T-helper 9 cell (primary cell): ENCODE measurements at places on chromosomes 1 and 21.

- no peak for DNase-seq
Observed at GRCh38 chr21:42299324-42300044, 15.7 kb downstream of the TFF3 start.

GRCh38 chr21:44929799-44930542 lies 9.3 kb upstream of the ITGB2 start:
- no peak for DNase-seq

DNA sequence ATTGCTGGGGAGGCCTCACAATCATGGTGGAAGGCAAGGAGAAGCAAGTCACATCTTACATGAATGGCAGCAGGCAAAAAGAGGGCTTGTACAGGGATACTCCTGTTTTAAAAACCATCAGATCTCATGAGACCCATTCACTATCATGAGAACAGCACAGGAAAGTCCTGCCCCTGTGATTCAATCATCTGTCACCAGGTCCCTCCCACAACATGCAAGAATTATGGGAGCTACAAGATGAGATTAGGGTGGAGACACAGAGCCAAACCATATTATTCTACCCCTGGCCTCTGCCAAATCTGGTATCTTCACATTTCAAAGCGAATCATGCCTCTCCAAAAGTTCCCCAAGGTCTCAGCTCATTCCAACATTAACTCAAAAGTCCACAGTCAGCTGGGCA lies 11.1 kb upstream of the MIA3 start:
- DNase-seq, result no peak

DNA sequence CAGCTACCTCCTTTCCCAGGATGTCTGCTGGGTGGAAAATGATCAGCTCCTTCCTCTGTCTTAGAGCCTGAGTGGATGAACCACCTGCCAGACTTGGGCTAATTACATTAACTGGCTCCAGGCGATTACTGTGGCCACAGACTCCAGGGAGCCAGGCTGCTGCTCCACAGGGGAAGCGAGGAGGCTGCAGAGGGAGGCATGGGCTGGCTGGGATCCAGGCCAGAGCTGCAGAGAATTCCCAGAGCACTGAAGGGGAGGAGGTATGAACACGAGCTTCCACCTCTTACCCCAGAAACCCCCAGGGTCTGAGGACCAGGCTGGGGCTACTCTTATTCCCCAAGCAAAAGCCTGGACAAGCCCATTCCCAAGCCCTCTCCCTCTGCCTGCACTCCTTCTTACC lies 136.0 kb upstream of the KLHDC7A start:
- no peak for DNase-seq

DNA sequence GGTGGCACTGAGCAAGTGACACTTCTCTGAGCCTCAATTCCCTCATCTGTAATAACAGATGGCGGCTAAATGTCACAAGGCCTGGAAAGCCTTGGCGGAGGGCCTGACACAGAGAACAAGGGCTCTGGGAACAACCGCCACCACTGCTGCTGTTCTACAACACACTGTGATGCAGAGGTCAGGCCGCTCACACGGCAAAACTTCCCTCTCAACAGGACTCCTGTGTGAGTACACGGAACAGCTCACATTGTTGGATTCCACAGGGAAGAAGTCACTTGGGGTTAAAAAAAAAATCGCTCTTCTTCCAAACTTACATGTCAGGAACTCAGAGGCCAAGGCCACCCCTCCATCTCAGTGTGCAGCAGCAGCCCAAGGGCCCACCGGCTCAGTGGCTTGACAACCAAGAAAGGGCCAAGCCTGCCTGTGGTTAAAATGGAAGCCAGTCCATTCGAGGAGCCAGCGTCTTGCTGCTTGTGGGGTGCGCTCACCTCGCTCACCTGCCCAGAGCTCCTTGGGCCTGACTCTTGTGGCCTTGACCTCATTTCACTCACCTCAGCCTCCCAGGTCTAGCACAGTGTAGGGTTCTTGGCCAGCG lies 101.1 kb downstream of the RAVER2 start:
- DNase-seq, result no peak

DNA sequence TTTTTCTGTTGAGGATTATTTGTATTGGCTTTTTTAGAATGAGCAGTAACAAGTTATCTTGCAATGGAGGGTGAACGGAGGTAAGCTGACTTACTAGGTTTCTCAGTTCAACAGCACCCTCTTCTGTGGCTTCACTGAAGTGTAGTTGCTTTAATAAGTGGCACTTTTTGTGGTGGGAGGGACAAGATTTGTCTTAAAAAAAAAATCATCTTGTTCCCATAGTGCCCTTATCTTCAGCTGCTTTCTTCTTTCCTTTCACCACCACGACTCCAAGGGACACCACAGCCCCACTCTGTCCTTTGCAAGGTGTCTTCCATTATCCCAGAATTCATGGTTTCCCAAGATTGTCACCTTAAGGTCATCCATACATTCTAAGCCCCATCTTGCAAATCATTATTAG lies 92.9 kb downstream of the PIGK start:
- DNase-seq, result no peak

GRCh38 chr1:100107696-100108095 lies 25.0 kb downstream of the SASS6 start:
- DNase-seq, result no peak

DNA sequence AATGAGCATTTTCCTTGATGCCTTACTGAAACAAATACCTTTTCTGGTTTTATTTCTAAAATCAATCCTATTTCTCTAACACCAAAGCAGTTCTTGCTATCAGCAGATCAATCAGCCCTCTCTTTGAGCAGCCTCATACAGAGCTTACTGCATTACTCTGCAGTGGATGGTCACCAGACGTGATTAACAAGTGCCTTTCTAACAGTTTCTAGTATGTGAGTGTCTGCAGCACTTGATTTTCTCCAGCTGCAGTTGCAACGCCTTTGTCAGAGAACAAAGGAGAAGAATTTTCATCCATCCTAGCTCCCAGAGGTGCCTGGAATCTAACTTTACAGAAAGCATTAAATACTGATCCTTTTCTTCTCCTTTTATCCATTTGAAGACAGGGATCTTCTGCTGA lies 177.3 kb upstream of the SGIP1 start:
- DNase-seq, result no peak

- DNase-seq, result no peak
Observed at GRCh38 chr1:15350151-15350550, 59.5 kb upstream of the EFHD2 start.

DNA sequence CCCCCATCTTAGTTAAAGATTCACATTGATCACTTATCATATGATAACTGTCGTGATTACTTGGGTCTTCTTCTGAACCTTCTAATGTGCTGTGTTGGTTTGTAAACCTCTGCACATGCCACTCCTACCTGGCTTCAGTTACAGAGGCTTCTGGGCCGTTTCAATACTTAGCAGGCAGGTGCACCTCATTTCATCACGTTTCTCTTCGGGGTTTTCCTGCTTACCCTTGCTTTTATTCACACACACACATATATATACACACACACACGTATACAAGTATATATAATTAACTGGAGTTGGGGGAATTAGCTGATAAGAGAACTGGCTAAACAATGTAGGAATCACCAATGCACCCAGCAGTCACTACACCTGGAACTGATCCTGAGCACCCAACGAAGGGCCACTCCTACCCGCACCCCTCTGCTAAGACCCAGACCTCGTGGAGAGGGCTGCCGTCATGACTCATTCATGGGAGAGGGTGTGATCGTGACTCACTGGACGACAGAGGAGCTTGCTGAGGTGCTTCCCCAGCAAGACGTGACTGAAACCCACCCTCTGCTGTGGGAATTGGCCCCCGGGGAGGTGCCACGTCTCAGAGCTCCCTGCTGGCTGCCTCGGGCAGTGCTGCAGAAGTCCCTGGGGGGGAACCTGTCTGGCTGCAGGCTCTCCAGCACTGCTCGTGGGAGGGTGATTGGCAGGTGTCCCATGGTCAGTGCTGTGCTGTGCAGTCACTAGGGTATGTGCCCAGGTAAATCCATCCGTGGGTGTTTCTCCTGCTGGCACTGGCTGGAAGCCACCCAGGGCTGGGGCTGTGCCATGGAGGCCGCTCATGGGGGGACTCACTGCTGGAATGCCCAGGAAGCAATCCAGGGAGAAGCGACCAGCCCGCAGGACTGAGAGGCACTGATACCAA lies 166.6 kb downstream of the DYRK1A start:
- no peak for DNase-seq

- DNase-seq, result no peak
Observed at GRCh38 chr1:219563568-219563967, 49.3 kb downstream of the ZC3H11B start.

DNA sequence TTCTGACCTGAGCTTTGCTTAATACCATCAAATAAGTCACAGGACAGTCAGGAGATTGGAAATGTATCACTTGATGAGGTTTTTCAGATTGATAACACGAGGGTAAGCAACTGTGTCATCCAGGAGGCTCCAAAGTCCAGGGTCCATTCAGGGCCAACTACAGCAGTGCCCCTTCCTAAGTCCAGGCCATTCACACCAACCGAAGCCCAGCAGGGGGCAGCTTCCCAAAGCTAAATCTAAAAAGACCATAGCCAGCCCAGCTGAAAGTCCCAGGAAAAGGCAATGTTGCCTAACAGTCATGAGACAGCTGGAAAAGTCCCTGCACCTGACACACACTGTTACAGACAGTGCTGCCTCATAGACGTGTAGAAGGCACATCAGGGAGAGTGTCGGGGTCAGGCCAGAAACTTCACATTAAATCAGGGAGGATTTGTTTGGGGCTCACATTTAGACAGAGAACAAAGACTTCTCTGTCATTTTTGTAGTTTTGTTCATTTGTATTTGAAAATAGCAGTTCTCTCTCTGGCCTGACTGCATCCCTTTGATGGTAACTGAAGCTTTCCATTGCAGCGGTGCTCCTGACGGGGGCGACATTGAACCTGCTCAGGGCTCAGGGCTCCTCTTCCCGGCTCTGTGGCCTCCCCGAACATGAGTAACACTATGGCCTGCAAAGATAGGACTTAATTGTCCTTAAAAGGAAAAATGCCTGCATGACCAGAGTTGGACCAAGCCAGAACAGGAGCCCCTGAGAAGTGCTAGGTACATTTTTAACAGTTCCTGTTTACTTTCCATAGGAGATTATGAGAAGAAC lies 200.4 kb downstream of the NRIP1 start:
- no peak for DNase-seq

DNA sequence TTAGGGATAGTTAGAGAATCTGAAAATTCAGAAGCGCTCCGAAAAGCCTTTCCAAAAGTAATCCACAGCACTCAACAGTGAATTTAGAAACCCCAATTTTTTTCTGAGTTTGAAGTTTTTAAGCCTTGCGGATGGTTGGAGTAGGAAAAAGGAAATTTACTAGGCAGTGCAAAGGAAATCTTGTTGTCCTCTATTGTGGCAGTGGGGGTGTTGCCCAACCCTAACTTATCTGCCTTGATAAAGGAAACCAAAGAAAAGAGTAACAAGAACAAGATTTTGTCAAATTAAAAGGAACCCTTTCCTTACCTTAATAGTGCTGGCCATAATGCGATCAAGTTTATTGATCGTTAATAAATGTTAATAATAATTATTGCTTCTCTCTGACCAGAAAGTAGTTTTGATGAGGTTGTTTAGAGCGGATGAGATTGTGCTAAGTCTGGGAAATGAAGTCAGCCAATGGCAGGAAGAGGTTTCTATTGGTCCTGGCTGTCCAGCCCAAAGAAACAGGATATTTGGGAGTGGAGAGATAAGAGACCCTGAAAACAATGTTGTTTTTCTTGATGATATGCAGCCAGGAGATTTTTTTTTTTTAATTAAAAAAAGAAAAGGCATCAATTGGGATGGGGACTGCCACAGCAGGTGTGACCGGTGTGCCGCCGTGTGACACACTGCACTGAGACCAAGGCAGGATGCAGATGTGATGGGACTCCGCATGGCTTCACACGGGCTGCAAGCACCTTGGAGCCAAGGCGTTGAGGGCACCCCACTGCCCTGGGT lies at the start of gene ERG:
Gene ERG (minus strand): TSS at position 421 of the 777 bp plus-strand sequence. CDS start 97 bp downstream, at position 324.
- no peak for DNase-seq

DNA sequence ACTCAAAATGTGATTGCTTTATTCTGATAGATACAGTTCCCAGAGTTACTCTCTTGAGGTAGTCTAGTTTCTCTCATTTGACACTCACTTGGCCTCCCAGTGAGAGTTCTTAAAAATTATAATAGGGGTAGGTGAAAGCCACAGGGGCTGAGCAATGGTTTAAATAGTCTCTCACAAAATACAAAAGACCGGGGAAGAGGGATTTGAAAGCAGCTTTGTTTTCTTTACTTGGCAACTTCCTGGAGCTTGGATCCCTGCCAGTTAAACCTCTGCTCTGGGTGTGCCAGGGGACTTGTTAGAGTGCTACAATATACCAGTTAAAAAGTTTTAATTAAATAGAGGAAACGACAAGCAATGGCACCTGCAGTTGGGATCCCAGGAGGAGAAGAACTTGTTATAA lies 31.7 kb downstream of the OR13G1 start:
- DNase-seq, result no peak

- no peak for DNase-seq
Observed at GRCh38 chr1:121522061-121522759, 337.4 kb downstream of the SRGAP2C start.

DNA sequence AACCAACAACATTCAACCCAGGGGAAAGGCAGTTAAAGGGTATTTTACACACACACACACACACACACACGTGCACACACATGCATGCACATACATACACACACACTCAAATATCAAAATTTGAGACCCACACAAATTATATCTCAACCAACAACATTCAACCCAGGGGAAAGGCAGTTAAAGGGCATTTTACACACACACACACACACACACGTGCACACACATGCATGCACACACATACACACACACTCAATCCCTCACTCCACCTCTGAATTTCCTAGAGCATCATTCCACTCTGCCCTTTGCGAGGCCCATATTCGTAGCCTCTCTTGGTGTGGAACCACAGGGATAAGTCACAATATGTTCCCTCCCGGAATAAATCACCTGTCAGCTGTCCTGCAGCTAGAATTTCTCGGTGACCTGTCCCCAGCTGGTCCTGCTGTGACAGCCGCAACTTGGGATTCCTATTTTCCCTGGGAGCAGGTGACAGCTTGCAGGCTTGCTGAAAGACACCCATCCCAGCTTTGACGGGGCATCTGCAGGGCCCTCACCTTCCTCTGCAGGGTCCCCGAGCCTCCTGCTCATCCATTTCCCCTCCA lies 122.7 kb downstream of the PSMG1 start:
- no peak for DNase-seq

GRCh38 chr1:48644190-48644900 lies 132.3 kb downstream of the BEND5 start:
- DNase-seq, result no peak

DNA sequence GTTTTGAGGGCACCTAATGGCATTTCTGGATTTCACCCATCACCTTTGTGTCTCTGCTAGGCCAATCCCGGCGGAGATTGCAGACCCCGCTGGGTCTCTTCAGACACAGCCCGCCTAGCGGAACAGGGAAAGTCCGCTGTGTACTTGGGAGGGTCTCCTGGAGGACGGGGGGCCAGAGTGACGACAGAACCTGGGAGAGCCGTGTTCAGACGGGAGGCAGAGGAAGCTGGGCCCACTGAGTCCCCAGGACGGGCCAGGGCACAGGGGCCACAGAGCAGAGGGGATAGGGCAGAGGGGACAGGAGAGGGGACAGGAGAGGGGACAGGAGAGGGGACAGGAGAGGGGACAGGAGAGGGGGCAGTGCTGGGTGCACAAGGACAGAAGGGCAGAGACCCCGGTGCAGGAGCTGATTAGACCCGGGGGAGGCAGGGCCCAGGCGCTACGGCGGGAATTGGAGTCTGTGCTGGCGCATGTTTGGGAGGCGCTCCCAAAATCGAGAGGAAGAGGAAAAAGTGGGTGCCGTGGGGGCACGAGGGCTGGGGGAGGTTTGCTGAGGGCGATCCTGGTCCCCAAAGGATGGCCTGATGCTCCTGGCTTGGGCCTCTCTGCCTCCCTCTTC lies 12.7 kb downstream of the TRPM2 start:
- DNase-seq, result no peak

GRCh38 chr1:61782771-61783170 lies 40.5 kb downstream of the PATJ start:
- peak; percentile 50 for DNase-seq

GRCh38 chr1:150386592-150386991 lies 22.6 kb downstream of the RPRD2 start:
- no peak for DNase-seq
